ENCODE measurements at places on chromosomes 7 and 10.

GRCh38 chr7:17152721-17153120 is 145.7 kb upstream of the AHR start:
- no peak for DNase-seq

DNA sequence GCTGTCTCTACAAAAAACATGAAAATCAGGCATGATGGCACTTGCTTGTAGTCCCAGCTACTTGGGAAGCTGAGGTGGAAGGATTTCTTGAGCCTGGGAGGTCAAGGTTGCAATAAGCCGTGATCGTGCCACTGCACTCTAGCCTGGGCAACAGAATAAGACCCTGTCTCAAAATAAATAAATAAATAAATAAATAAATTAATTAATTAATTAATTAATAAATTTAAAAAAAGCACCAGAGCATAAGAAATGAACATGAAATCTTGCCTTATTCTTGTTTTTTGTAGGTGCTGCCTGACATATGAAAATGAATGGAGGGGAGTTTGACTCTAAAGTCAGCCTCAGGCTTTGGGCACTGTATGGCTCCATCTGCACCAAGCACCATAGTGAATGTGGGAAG is 69.9 kb downstream of the GATA3 start:
- DNase-seq: no peak

DNA sequence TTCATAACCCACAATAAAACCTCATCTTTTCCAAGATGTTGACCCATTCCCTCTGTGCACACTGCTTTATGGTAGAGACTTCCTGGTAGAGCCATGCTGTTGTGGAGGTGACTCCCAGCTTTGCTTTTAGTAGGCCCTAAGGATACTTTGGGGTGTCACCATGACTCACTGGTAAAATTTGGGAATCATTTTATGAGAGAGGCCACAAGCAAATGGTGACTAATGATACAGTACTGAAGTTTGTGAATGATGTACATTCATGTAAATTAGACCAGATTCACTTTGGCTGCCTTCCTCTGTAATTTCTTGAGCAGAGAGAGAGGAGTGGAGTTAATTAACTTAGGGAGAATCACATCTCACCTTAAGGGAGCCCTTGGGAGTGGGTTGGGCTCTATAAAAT is 686.5 kb downstream of the LRMDA start:
- DNase-seq: peak; percentile 62

DNA sequence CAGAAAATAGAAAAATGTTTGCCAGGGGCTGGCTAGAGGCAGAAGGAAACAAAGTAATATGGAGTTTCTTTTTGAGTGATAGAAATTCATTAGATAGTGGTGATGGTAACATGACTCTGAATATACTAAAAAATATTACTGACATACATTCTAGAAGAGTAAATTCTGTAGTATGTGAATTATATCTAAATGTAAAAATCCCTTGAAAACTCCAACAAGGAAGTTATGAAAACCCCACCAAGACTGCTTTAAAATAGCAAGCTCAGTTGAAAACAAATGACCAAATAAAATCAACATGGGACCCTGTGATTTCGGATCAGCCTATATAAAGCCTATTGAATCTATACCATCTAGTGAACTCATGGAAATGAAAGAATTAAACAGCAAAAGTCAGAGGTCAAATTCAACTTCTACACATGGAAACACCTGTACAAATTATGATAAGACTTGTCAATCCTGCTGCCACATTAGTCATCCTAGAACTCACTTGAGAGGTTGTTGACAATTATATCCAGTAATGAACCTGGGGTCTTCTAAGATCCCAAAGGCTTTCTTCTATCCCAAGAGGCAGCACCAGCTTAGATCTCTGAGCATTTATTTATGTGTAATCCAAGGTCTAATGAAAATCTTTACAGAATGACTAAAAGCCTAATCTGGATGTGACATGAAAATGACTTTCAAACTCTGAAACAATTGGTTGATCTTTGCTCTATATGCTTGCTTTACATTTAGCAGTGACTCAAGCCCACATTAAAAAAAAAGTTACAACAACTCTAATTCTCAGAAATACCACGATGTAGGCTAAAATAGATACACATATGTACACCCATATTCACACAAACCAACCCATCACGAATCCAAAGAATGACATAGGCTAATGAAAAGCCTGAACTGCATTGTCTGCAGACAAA is 59.3 kb downstream of the OSBPL3 start:
- DNase-seq: no peak

DNA sequence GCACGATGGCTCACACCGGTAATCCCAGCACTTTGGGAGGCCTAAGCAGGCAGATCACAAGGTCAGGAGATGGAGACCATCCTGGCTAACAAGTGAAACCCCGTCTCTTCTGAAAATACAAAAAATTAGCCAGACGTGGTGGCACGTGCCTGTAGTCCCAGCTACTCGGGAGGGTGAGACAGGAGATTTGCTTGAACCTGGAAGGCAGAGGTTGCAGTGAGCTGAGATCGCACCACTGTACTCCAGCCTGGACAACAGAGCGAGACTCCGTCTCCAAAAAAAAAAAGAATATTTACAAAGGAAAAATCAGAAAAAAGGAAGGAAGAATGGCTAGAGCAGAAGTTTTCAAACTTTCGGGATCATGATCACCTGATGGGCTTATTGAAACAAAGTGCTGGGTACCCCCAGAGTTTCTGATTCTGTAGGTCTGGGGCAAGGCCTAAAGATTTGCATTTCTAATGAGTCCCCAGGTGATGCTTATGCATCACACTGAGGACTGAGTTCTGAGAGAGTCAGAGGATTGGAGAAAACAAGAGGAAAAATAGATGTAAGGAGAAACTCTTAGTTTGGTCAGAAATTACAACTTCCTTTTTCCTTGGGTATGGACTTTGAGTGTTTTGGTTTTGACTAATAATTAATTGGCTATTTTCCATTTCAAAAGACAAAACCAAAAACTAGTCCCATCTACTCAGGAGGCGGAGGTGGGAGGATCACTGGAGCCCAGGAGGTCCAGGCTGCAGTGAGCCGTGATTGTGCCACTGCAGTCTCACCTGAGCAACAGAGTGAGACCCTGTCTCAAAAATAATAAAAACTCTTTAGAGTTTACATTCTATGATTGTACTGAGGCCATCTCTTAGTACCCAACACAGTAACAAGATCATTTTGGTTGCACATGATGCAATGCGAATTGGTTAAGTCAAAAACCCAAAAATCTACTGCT is 14.4 kb downstream of the MARCHF5 start:
- no peak for DNase-seq

- no peak for DNase-seq
Measured at GRCh38 chr10:26780106-26780792, 80.5 kb downstream of the ABI1 start.

DNA sequence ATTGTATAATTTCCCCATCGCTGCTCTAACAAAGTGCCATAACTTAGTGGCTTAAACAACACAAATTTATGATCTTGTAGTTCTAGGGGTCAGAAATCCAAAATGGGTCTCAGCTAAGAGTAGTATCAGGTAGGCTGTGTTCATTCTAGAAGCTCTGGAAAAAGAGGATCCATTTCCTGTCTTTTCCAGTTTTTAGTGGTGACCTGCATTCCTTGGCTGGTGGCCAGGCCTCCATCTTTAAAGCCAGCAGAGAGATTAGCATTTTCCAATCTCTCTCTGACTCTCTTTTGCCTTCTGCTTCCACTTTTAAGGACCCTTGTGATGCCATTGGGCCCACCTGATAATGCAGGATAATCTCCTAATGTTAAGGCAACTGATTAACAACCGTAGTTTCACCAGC is 41.0 kb upstream of the C10orf120 start:
- no peak for DNase-seq

- peak; percentile 7 for DNase-seq
Measured at GRCh38 chr10:17375936-17376584, 78.3 kb downstream of the ST8SIA6 start.

- no peak for DNase-seq
Measured at GRCh38 chr10:14836208-14836607, 1.6 kb downstream of the CDNF start.

DNA sequence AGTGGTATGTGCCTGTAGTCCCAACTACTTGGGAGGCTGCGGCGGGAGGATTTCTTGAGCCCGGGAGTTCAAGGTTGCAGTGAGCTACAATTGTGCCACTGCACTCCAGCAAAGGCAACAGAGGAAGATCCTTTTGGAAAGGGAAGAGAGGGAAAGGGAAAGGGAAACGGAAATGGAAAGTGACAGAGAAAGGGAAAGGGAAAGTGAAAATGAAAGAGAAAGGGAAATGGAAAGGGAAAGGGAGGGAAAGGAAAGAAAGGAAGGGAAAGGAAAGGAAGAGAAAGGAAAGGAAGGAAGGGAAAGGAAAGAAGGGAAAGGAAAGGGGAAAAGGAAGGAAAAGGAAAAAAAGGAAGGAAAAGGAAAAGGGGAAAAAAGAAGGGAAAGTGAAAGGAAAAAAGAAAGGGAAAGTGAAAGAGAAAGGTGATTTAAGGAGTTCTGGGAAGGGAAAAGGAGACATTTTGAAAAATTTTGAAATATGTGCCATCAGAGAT is 2.3 kb upstream of the ZC3HAV1 start:
- no peak for DNase-seq

GRCh38 chr10:126723226-126723625 is 52.7 kb upstream of the C10orf90 start:
- DNase-seq: no peak

- DNase-seq: peak; percentile 50
Measured at GRCh38 chr10:126640401-126640800, 30.1 kb downstream of the C10orf90 start.

DNA sequence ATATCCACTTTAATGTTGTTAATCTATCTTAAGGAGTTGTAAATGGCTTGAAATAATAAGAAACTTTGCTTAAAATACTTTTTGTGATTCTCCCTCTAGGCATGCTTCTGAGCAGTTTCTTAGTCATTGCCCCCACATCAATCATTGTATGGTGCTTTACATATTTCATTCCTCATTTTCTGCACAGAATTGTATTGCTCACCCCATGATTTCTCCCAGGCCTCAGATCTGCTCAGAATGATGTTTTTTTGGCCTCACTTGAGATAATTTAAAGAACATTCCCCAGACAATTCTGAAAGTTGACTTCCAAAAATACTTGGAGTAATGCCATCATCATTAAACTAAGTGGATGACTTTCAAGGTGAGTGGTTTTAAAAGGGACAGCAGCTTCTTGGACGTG is 82.1 kb upstream of the PRPS1L1 start:
- no peak for DNase-seq

GRCh38 chr7:27303026-27303425 is 60.4 kb downstream of the EVX1 start:
- peak; percentile 14 for DNase-seq

GRCh38 chr7:122430710-122431109 is 126.2 kb upstream of the FEZF1 start:
- DNase-seq: peak; percentile 13

GRCh38 chr7:84792231-84792893 is 394.5 kb downstream of the SEMA3D start:
- DNase-seq: no peak

DNA sequence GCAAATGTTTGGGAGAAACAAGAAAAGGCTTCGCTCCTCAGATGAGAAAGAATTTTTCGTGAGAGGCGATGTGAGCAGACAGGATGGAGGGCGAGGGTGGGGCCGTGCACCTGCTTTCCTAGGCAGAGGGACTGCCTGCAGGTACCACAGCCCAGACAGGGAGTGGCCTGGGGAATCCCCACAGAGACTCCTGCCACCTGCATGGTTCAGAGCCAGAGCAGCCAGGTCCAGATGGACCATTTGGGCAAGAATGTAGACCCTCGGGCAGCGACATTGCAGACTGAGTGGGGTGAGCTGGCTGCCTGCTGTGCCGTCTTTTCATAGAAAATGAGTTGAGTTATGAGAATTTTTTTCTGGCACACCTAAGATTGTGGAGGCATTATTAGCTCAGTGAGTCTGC is 216.8 kb downstream of the SNX10 start:
- DNase-seq: no peak

- no peak for DNase-seq
Measured at GRCh38 chr7:141218941-141219340, 145.1 kb downstream of the TMEM178B start.

GRCh38 chr7:7190142-7190541 is 7.8 kb downstream of the C1GALT1 start:
- peak; percentile 33 for DNase-seq

- peak; percentile 32 for DNase-seq
Measured at GRCh38 chr10:50322077-50322476, 70.8 kb upstream of the ASAH2 start.

GRCh38 chr10:120336911-120337540 is 120.0 kb upstream of the PLPP4 start:
- DNase-seq: peak; percentile 16

GRCh38 chr10:103762916-103763315 is 92.5 kb downstream of the SH3PXD2A start:
- DNase-seq: no peak

- DNase-seq: no peak
Measured at GRCh38 chr7:116730097-116731022, 58.4 kb downstream of the MET start.

- DNase-seq: no peak
Measured at GRCh38 chr10:100479037-100479436, 16.2 kb downstream of the WNT8B start.

DNA sequence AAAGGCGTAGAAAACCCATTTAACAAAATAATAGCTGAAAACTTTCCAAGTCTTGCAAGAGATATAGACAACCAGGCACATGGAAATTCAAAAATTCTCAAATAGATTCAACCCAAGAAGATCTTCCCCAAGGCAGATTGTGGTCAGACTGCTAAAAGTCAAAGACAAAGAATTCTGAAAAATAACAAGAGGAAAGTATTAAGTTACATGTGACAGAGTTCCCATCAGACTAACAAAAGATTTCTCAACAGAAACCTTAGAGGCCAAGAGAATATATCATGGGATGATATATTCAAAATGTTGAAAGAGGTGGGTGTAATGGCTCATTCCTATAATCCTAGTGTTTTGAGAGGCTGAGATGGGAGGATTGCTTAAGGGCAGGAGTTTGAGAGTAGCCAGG is 59.8 kb downstream of the TMEM178B start:
- DNase-seq: no peak

DNA sequence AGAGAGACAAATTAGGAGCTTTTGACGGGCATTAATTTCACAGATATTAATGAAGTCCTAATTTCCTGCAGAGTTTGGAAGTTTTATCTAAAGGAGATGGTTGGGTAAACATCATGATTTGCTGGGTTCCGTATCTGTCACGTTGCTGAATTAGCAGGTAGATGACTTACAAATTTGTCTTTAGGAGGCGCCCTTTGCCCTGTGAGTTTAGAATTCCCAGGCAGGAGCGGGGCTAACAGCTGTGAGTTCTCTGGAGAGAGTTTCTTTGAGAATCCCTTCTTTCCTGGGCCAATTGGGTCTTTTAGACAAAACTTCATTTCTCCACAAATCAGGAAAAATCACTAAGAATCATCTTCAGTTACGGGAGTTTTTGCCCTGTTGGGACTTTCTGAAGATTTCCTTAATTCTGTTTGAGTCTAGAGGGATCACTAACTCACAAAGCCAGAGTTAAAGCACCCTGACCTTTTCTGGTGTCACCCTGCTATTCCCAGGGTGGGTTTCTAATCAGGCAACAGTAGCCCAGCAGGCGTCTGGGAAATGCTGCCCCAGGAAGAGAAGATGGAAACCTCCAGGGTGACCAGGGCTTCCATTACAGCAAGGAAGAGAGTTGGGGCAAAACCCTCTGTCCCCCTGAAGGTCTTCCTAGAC is 63.7 kb downstream of the PRKCQ start:
- DNase-seq: no peak

- no peak for DNase-seq
Measured at GRCh38 chr7:117083648-117084047, 130.3 kb downstream of the ST7 start.

GRCh38 chr10:70683940-70684339 is 11.6 kb downstream of the ADAMTS14 start:
- no peak for DNase-seq
